ENCODE measurements at places on chromosomes 13 and 19.

DNA sequence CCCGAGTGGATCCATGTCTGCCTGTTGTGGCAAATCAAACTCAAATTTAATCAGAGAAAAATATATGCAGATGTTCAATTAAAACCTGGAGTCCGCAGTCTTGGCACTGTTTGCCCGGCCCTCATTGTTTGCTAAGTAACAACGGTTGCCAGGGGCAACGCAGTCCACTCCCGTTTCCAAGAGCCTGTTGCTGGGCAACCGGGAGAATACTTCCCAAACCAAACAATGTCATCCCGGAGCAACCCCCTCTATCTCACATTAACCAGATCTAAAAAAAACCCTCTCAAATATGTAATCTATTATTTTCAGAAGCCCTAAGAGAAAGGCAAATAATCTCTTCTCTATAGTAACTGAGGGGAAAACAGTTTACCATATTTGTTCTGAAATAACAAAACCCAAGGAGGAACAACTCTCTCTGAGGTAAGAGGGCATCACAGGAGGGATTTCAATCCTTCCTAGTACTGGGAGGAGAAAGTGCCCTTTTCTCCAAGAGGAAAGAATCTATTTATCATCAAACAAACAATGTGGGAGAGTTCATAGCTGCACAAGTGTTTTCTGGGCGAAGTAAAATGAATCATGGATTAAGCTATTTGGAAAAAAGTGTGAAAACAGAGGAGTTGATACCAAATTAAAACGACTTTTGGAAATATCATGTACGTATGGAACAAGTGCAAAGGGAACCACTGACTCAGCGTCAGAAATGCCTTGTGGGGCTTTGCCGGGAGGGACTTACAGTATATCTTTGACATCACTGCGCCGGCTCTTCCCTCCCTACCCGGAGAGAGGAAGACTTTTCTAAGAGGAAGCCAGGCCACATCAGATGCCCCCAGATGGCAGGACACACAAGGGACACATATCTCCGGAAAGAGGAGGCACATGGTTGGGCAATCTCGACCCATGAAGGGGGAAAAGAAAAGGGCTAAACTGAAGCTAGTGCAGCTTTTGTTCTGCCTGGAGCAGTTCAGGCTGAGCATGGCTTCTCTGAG lies 43.3 kb downstream of the RFX2 start:
- DNase-seq, result no peak
- H3K27ac ChIP-seq, result peak overlapping the region; percentile 48
- H3K36me3 ChIP-seq, result peaks cover 4% of the 10 kb centered on the region
- H3K4me3 ChIP-seq, result no peak overlapping the region
- H3K4me1 ChIP-seq, result peaks cover 43% of the 10 kb centered on the region

GRCh38 chr13:30149248-30149647 lies 158.1 kb downstream of the KATNAL1 start:
- DNase-seq, result no peak
- peaks cover 69% of the 10 kb centered on the region for H3K4me1 ChIP-seq
- no peaks in the 10 kb centered on the region for H3K27me3 ChIP-seq
- H3K27ac ChIP-seq, result peak overlapping the region; percentile 92

- no peak overlapping the region for H3K4me3 ChIP-seq
- no peak for DNase-seq
- H3K27ac ChIP-seq, result peak overlapping the region; percentile 0
- H3K36me3 ChIP-seq, result no peaks in the 10 kb centered on the region
- peaks cover 14% of the 10 kb centered on the region for H3K4me1 ChIP-seq
These were observed 72.3 kb downstream of the NAA16 start for GRCh38 chr13:41383386-41383785.

GRCh38 chr19:44648631-44649251 lies 5.0 kb downstream of the PVR start:
- H3K27me3 ChIP-seq, result no peaks in the 10 kb centered on the region
- H3K27ac ChIP-seq, result no peak overlapping the region
- H3K4me1 ChIP-seq, result no peaks in the 10 kb centered on the region
- H3K4me3 ChIP-seq, result no peak overlapping the region
- H3K36me3 ChIP-seq, result peaks cover 24% of the 10 kb centered on the region

DNA sequence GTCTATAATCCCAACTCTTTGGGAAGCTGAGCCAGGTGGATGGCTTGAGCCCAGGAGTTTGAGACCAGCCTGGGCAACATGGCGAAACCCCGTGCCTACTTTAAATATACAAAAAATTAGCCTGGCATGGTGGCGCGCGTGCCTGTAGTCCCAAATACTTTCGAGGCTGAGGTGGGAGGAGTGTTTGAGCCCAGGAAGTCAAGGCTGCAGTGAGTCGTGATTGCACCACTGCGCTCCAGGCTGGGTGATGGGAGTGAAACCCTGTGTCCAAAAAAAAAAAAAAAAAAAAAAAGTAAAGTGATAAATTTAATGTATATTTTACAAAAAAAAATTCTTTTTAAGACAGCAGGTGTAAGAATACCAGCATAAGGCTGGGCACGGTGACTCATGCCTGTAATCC lies 17.6 kb downstream of the TMEM38A start:
- H3K4me3 ChIP-seq, result no peak overlapping the region
- no peaks in the 10 kb centered on the region for H3K36me3 ChIP-seq
- no peaks in the 10 kb centered on the region for H3K4me1 ChIP-seq
- no peaks in the 10 kb centered on the region for H3K27me3 ChIP-seq
- H3K27ac ChIP-seq, result no peak overlapping the region

DNA sequence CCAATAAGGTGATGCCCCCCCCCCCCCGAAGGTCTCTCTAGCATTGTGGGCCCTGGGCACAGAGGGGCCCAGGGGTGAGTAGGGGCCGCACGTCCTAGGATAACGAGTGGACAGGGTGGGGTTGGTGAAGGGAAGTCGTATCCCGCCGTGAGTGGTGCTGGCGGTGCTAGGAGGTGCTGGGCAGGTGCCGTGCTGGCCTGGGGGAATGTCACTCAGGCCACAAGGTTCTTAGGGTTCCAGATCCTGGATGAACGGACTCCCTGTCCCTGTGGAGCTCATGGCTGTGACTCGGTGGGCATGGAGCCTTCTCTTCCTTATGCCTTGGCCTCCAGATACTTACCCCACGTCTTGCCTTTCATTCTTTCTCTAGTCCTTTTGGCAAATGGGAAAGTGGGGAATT lies 157.4 kb upstream of the SOX1 start:
- no peaks in the 10 kb centered on the region for H3K4me1 ChIP-seq
- no peak overlapping the region for H3K27ac ChIP-seq
- H3K4me3 ChIP-seq, result no peak overlapping the region
- H3K36me3 ChIP-seq, result no peaks in the 10 kb centered on the region
- H3K27me3 ChIP-seq, result no peaks in the 10 kb centered on the region

GRCh38 chr13:94140027-94140426 lies 339.5 kb downstream of the DCT start:
- no peak for DNase-seq
- no peaks in the 10 kb centered on the region for H3K4me1 ChIP-seq
- no peak overlapping the region for H3K4me3 ChIP-seq
- no peaks in the 10 kb centered on the region for H3K27me3 ChIP-seq

DNA sequence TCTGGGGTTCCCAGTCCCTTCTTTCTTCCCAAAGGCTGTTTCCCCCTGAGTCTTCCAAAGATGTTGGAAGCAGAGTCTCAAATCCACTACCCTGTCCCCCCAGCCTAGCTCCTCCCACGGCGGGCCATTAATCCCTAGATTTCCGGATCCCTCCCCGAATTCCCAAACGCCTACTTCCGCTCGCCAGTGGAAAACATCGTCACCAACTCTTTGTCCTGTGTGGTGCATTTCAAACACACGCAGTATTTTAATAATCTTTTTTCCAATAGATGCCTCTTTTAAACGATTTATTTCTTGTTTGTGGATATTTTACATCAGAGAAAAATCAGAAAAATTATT lies 610 bp downstream of the ZNF791 start:
- H3K4me1 ChIP-seq, result peaks cover 23% of the 10 kb centered on the region
- H3K27ac ChIP-seq, result peak overlapping the region; percentile 97
- peak overlapping the region; percentile 99 for H3K4me3 ChIP-seq
- H3K36me3 ChIP-seq, result peaks cover 47% of the 10 kb centered on the region

Measured in activated T-helper 2 cell treated with anti-CD3 and anti-CD28 coated beads, Interferon-gamma antibody, Interleukin-2, Interleukin-4, amounts not matched to agents 10 μg/mL and 5 μg/mL and 100 μg/mL, durations not matched to agents 14 hours and 24 hours and 36 hours (primary cell).